ENCODE measurements at places on chromosomes 7 and 10.
A peak's percentile ranks its signal among the peaks of the same experiment; 100 is the strongest.

DNA sequence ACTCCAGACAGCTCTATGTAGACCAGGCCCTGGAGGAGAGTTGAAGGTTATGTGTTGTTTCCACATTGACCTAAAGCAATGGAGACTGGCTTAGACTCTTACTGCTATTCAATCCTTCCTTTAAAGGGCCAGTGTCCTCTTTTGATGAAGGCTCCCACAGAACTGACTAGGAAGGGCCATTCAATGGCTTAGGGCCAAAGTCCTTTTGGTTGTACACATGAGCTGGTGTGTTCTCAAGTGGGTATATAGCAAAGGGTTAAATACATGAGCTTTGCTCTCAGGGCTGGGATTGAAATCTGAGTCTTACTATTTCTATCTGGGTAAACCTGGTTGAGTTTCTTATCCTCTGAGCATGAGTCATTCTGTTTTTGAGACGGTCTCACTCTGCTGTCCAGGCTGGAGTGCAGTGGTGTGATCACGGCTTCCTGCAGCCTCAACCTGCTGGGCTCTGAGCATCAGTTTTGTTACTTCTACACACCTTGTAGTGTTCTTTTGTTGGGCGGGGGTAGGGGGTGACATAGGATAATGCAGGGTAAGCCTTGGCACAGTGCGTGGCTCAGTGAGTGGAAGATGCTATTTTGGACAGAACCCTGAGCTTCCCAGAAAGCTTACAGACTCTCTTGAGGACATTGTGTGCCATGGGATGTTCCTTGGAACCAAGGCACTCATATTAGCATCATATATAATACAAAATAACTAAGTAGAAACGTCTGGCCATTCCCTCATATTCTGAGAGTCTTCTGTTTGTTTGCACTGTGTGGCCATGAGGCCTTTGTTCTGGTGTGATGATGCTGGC, 90.1 kb downstream of the ABCC2 start:
- no peak for DNase-seq

- DNase-seq, result no peak
These were observed 91.4 kb downstream of the SIRT1 start for GRCh38 chr10:67975871-67976270.

GRCh38 chr7:75727881-75728593, 10.7 kb downstream of the HIP1 start:
- peak; percentile 60 for DNase-seq

GRCh38 chr7:98398567-98399372, 2.1 kb downstream of the BAIAP2L1 start:
- no peak for DNase-seq

DNA sequence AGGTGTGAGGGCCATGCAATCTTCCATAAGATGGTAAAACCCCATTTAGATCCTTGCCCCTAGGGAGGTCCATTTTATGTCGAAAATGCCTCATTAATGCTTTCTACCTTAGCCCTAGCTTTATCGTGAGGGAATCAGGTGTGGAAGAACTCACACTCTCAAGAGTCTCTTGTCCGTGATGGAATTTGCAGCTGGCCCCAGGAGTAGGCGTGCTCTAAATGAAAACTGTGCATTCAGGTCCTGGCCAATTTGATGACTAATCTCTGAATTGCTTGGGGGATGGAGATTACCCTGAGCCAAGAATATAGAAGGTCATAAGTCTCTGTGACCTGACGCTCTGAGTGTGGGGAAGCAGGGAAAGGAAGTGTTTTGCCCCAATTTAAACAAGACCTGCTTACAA, 6.6 kb downstream of the C10orf90 start:
- DNase-seq, result no peak

- no peak for DNase-seq
These were observed 178.5 kb downstream of the GNAI1 start for GRCh38 chr7:80313067-80313626.

DNA sequence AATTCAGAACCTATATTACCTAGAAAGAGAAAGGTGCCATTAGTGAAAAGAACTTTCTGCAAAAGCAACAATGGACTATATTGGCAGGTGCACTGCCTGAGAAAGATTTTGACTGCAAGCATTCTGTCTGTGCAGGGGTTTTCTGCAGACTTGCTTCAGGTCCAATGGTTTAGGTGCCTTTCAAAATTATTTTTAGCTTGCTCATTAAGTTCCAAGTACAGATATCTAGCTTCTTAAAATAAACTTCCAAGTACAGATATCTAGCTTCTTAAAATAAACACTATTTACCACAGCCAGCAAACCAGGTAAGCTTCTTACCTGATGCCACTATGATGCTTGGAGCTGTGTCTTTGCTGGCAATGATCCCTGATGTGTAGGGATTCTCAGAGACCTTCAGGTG, 485.2 kb downstream of the SORCS1 start:
- DNase-seq, result no peak

DNA sequence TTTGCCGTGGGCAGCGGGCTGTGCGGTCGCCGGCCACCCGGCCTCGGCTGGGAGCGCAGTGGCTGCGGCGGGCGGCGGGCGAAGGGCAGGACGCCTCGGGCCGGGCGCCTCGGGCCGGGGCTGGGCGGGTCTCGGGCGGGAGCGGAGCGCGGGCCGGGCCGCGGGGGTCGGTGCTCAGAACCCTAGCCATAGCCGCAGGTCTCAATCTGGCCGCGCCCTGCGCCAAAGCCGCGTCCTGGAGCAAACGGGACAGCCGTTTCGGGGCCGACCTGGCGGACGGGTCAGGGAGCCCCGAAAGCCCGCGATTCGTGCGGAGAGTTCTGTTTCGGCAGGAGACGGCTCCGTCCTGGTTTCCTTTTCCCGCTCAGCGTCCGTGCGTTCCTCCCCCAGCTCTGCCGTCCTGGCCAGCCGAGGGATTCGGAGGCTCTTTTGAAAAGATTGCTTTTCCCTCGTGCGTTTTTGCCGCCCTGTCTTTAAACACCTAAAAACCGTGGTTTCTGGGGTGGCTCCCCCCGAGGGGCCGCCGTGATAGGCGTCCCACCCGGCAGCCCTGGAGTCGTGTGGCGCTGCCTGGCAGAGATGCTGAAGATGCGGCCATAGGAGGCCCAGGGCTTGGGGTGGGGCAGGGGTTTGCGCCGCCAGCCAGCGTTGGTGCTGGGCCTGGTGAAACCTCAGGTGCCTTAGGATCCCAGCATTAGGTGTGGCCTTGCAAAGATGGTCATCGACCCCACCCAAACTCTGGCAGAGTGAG, 727 bp downstream of the RET start:
- DNase-seq, result no peak

DNA sequence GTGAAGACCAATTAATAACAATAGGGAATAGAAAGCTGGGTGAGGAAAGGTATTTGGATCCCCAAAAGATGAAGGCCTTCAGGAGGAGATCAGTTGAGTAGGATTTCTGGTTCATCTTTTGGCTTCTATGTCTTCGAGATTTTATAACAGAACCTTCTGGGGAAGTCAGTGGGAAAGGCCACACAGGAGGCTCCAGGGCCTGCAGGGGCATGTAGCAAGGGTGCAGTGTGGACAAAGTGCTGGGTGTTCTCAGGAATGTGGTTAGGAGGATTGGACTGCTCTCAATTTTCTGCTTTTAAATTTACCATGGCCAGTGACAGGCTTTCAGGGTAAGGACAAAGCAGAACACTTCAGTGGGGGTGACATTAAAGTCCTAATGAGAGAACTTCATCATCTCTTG, 378.0 kb downstream of the CCSER2 start:
- DNase-seq, result no peak

GRCh38 chr7:4856336-4857057, 5.3 kb downstream of the PAPOLB start:
- DNase-seq, result no peak

DNA sequence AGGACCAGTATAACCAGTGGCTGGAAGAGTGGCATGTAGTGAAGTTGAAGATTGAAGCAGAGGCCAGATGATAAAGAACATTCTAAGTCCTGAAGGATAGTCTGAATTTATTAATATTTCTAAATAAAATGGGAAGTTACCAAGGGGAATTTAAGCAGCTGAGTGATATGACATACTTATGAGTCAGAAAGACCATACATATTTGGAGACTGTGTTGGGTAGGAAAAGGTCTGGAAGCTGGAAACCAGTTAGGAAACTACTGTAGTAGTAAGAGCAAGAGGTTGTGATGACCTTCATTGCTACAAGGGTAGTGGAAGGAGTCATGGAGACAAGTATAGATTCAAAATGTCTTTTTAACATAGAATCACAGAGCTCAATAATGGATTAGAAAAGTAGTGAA, 752.3 kb downstream of the SUGCT start:
- DNase-seq, result no peak

- no peak for DNase-seq
These were observed 20.1 kb upstream of the FAM170B start for GRCh38 chr10:49153971-49154370.

GRCh38 chr7:30521532-30521931, 16.9 kb upstream of the GGCT start:
- no peak for DNase-seq

DNA sequence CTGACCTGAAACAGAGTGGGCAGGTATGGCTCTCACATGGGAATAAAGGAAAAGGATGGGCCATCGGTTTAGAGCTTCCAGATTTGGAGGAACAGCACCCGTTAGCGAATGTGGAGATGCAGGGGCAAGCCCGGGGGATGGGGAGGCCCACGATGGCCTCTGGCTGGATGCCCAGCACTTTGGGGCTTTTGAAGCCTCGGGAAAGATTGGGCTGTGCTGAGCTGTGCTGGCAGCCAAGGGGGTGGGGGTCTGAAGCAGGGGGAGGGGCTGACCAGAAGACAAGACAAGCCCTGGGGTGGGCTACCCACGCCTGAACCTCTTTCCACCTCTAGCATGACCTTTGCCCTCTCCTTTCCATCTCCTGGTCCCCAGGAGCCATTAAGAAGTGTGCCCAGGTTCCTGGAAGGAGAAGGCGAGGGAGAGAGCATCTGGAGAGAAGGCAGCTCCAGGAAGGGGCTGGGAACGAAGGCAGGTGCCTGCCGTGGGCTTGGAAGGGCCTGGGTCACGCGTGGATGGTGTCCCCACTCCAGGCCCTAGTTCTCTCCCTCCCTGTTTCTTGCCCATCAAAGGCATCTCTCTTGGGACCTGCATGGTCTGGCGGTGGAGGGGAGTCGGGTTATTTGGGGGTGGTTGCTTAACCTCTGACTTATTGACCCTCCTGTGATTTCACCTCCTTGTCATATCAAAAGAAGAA, 39.7 kb downstream of the JAKMIP3 start:
- no peak for DNase-seq

GRCh38 chr10:29559996-29560395, 74.8 kb downstream of the SVIL start:
- DNase-seq, result peak; percentile 55

DNA sequence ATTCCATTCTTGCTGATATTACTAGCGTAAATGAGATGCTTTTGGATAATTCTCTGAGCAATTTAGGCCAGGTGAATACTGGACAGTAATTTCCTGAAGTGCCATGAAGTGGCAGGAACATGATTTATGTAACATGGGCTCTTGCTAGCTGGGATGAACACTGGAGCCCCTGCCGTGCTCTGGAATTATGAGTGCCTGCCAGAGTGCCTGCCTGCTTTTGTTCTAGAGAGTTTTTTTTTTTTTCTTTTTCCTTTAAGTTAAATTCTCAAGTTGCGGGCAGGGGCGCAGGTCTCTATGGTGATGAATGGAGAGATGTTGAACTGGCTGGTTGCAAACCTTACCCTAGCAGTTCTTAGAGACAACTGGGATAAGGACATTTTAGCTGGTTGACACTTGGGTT, 165.9 kb downstream of the AUTS2 start:
- no peak for DNase-seq

DNA sequence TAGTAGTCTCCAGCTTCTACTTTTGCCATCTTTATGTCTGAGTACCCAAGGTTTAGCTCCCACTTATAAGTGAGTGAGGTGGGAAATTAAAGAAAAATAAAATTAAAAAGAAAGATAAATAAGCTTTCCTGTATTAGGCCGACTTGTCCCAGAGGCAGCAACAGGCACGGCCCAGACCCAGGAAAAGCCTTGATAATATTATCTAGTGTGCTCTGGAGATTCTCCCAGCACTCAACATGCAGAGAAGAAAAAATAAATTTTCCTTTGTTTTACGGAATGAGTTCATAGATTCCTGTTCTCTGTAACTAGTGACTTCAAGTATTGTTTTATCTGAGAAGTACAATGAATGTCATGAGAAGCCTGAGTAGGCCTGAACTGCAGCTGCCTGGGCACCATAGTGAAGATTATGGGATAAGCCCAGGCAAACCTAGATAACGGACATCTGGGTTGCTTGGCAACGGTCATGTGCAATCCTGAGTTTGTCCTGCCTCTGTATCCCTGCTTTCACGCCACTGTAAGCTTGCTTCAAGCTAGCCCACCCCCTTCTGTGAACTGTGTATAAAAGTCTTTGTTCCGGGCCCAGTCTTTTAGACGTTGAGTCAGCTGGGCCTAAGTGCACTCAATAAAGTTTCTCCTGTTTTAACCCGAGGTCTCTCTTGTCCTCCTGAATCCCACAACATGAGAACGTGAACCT, 6.4 kb downstream of the ATE1 start:
- DNase-seq, result no peak

DNA sequence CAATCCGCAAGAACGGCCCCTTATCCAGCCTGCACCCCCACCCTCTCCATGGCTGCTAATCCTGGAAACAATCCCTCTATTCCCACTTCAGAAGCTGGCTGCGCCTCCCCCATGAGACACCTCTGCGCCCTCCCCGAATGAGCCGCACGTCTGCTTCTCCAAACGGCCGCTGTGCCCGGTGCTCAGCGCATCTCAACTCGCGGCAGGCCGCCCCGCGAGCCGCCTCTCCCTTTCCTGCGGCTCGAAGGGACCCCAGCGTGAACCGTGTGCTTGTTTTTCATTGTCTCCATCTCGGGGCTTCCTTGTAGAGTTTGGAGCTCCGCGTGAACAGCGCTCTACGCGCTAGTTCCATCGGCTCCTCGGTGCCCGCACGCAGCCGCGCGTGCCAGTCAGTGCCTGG, 20.8 kb upstream of the FXYD4 start:
- no peak for DNase-seq

DNA sequence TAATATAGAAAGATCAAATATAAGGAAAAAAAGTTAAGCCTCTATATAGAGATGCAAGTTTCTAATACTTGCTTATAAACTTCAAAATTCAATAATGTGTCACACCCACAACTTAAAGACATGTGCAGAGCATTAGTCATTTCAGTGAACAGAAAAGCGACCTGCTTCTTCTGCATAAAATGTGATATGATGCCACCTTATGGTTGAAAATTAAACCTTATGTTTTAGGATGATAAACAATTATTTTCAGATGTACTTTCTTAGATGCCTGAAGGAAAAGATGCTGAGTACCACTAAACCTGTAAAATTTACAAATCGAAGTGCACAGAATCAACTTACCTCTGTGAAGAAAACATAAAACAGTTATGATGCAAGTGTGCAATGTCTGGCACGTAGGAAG, 96.0 kb downstream of the MTERF1 start:
- DNase-seq, result no peak

- DNase-seq, result no peak
These were observed 72.2 kb upstream of the RELN start for GRCh38 chr7:104061652-104062051.

DNA sequence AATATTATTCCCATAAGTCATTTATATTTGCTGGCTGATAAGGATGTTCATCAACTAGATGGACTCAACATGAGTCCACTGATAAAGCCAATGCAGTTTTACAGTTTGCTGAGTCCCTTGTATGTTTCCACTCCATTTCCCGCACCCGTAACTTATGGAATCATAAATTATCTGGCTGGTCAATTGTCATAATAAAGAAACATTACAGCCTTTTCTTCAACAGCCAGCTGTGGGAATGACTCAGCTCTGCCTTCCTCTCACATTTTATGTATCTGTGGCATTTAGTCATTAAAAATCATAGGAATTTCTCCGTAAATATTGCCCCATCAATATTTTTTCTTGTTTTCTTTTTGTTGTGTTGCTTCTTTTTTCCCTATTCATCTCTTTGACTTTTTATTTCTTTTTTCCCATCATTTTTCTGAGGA, 22.3 kb upstream of the TMEM26 start:
- DNase-seq, result no peak

- no peak for DNase-seq
These were observed 19.2 kb upstream of the IKZF1 start for GRCh38 chr7:50285269-50285668.
